ENCODE measurements at places on chromosomes 12 and 14.

DNA sequence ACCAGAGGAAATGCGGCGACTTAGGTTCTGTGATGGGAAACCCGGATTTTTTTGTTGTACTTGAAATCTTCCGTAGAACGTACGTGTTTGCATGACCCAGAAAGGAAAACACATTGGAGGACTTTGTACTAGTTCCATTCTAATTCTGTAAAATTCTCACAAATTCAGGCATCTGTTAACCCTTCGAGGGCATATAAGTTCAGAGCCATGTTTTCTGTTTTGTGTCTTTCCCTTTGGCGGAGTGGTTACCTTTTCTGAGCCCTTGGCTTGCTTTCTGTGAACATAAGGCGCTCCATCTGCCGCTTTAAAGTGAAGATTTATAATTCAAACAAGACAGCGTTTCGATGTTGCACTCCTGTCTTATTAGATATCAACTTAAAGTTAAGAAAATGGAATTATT, 34.2 kb downstream of the BICD1 start:
- no peak for DNase-seq

- DNase-seq = peak; percentile 95
These were observed 35.6 kb downstream of the RASSF8 start for GRCh38 chr12:25993901-25994651.

- DNase-seq = peak; percentile 50
These were observed at the start of gene P3H3 for GRCh38 chr12:6827982-6828780. P3H3 (plus strand) TSS chr12:6828407; CDS start chr12:6828441, 34 bp downstream.

- peak; percentile 8 for DNase-seq
These were observed 42.3 kb downstream of the GNS start for GRCh38 chr12:64716839-64717455.

DNA sequence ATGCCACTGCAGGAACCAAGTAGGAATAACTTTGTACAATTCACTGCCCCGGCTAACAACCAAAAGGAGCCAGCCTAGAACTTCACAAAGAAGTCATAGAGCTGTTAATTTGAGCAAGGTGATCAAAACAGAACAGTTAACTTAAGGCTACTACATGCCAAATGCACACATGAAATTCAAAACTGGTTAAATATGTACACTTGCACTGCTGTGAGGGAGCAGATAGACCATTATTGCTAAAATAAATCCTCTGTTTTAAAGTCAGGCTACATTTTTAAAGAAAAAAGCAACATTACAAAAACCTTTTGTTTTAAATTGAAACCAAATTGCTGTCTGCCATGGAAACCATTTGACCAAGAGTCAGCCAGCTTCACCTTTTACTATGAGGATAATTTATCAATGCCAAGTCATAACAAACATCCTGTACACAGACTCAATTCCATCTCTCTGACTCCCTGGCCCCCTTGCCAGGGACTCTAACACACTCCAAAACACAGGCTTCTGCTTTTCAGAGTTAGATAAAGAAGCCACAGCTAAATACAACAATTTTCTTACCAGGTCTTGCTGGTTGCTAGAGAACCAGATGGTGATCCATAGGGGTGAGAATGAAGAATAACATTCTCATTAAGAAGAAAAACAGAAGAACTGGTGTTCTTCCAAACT, 84.0 kb downstream of the LRP6 start:
- peak; percentile 94 for DNase-seq

DNA sequence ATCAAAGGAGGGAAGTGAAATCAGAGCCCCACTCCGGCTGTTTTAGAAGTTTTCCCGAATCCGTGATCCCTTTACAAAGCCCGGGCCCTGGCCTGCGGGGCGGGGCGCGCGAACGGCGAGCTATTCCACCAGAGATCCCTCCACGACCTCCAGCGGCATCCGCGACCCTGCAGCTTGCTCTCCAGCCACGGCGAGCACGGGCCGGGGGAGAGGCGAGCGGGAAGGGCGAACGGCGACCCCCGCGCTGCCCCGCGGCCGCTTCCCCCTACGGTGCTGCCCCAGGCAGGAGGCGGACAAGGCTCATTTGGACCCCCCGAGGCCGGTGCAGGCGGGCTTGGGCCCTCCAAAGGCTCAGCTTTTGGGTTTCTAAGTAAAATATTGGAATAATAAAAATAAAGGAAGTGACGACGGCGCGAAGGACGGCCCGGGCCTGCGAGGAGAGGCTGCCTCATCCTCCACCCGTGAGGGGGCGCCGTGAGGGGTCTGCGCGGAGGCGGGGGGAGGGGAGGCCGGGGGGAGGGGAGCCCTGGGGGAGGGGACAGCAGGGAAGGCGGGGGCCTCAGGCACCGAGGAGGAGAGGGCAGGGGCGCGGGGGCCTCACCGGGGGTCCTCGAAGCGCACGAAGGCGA, 613 bp downstream of the SRSF9 start:
- no peak for DNase-seq

DNA sequence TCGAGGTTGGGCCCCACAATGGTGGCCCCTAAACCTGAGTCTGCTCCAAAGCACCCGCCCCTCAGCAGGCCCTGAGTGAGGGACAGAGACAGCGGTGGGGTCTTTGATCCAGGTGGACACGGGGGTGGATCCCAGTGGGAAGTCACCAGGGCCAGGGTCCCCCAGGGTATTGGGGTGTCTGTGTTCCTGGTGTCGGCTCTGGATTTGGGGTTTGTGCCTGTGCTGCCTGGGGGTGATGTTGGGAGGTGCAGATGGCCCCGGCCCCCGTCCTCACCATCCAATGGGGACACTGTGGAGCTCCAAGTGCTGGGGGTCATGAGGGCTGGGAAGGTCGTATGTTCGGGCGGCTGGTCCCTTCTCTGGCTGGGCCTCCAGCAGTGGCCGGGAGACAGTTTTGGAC, 354.2 kb downstream of the TMEM121 start:
- DNase-seq = no peak

- DNase-seq = no peak
These were observed 279.9 kb upstream of the TBX3 start for GRCh38 chr12:114963846-114964245.

GRCh38 chr12:3537719-3538465, 46.9 kb downstream of the PRMT8 start:
- DNase-seq = no peak

DNA sequence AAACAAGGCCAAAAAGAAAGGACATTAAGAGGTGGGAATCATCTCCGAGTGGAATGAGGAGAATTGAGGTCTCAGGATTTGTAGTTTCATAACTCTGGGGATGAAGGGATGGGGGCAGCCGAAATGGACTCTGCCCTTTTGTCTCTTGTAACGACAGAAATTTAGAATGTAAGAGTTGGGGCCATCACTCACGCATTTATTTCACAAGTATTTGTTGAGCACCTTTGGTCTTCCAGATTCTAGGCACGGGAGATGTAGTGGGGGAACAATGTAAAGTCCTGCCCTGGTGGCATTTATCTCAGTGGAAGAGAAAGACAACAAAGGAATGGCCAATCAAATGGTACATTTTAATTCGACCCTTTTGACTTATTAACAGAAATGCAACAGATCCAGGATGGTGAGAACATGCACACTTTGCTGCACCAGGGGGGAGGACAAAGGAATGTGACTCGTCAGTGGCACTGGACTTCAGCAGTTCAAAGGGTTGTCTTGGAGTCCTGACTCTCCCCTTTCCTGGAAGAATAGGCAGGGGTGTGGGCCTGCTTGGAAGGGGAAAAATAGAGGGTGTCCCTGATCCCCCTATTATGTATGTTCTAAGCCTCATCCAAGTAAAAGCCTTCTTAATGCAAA, 102.0 kb downstream of the TMEM30B start:
- DNase-seq = no peak

DNA sequence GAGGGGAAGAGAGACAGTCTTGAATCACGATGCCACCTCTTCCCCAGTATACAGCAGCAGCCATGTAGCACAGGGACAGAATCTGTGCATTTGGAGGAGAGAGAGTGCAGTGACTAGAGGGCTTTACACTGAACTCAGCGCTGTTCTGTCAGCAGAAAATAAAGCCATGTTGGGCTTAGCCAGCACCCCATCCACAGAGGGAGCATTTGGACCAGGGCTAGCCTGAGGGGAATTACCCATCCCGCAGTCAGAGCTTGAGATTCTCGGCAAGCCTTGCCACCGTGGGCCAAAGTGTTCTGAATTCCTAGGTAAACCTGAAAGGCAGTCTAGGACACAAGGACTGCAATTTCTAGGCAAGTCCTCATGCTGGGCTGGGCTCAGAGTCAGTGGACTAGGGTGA, 120.4 kb upstream of the CNOT2 start:
- DNase-seq = no peak

DNA sequence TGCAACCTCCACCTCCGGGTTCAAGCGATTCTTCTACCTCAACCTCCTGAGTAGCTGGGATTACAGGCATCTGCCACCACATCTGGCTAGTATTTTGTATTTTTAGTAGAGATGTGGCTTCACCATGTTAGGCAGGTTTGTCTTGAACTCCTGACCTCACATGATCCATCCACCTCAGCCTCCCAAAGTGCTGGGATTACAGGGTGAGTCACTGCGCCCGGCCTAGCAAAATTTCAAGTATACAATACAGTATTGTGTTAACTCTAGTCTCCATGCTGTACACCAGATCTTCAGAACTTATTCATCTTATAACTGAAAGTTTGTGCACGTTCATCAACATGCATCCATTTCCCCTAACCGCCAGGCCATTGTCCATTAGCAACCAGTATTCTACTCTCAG, 115.1 kb upstream of the MDGA2 start:
- no peak for DNase-seq

DNA sequence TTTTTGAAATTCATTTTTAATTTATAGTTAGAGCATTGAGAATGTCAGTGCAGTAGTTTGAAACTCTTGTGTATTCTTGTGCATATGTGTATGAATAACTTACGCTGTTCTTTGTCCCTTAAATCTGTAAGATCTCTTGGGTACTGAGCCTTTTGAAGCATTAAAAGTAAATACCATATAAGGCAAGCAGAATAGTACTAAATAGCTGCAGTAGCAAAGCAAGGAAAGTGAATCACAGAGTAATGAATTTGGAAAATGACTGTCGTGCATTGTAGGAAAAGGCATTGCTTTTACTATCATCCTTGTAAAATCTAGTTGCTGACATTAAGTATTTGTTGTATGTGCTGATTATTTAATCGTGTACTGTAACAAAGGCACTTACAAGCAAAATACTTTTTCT, 12.1 kb downstream of the CNOT2 start:
- DNase-seq = peak; percentile 25
